CD4-positive, alpha-beta T cell treated with Interferon gamma for 1 hour (primary cell): ENCODE measurements at places on chromosomes 11 and 22.
A peak's percentile ranks its signal among the peaks of the same experiment; 100 is the strongest.

DNA sequence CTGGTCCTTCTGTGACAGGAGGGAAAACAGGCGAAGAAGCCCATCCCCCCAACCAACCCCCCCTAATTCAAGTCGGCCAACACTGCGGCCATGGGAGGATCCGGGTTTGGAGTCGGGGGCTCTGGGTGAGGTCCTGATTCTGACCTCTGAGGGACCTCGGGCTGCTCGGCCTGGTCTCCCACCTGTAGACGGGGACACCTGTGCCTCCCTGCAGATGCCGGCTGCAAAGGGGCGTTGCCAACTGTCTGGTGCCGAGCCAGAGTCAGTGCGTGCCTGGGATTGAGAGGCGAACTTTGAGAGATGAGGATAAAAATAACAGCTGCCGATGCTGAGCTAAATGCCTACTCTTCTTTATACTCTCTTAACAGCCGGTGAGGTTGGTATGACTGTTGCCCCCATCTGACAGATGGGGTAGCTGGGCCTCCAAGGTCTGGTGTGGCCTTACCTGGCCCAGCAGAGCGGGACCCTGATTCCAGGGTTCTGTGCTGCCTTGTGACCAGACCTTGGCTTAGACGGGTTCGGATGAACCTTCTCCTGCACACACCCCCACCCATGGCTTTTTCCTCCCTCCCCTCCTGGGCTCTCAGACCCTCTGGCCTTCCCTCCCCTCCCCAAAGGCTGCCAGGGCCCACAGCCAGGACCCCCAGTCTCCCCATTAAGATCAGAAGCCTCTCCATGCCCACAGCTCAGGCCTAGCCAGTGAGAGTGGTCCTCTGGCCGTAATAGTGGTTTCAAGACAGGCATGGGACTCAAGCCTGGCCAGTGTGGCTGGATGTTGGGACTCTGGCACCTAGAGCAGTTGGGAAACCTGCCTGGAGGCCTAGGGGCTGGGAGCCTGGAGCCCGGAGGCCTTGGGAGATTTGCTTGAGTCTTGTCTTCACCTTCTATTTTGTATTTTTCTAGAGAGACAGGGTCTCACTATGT is 41.7 kb downstream of the KCNJ4 start:
- no peak for DNase-seq

GRCh38 chr11:131373095-131373725 is 2.8 kb downstream of the NTM start:
- no peak for DNase-seq

- DNase-seq = no peak
Observed at GRCh38 chr11:127935081-127935480, 652.3 kb downstream of the ETS1 start.

GRCh38 chr11:11787305-11788062 is 54.3 kb upstream of the USP47 start:
- DNase-seq = peak; percentile 54

GRCh38 chr11:59189986-59190385 is 18.1 kb downstream of the DTX4 start:
- no peak for DNase-seq

GRCh38 chr11:123504401-123504800 is 74.3 kb downstream of the GRAMD1B start:
- DNase-seq = no peak

GRCh38 chr11:114442536-114442935 is 3.3 kb downstream of the REXO2 start:
- no peak for DNase-seq

DNA sequence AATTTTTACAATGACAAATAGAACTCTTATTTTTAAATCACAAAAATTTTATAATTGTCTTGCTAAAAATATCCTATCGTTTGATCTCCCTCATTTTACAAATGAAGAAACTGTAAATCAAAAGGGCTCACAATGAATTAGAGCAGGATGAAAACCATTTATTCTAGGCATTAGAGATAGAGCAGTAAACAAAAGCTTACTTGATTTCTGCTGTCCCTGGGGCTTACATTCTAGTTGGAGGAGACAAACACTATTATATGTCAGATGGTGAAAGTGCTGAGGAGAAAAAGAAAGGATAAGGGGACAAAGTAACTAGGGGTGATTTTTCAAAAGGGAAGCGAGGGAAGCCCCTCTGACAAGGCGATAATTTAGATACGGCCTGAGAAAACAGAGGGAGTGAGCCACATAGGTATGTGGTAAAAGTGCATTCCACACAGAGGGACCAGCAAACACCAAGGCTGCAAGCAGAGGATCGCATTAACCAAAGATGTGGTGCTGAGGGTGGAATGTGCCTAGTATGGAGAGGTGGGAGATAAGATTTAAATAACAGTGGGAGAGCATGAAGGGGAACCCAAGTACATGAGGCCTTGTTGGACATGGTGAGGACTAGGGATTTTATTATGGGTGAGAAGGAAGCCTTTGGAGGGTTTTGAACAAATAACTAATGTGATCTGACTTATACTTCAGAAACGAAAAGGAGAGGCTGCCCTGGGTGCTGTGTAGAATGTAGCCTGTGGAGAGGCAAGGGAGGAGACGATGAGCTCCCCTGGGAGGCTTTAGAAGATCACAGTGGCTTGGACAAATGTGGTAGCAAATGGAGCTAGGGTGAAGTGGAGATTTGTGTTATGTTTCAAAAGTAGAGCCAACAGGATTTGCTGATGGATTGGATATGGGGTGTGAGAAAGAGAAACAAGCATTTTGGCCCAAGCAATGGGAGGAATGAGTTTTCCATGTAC is 62.1 kb downstream of the PDHX start:
- DNase-seq = no peak

DNA sequence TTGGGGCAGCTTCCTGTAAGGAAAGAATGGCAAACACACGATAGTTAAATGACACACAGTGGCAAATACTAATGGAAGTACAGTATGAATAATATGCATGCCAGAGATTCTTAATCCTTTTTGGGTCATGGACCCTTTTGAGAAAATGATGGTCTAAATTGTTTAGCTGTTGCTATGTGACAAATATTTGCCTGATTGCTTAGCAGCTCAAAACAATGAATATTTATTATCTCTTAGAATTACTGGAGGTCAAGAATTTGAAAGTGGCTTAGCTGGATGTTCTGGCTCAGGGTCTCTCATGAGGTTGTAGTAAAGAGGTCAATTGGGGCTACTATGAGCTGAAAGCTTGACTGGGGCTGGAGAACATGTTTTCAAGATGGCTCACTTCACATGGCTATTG is 69.7 kb downstream of the FANCF start:
- no peak for DNase-seq

- DNase-seq = no peak
Observed at GRCh38 chr11:68373815-68374501, 61.6 kb downstream of the LRP5 start.

DNA sequence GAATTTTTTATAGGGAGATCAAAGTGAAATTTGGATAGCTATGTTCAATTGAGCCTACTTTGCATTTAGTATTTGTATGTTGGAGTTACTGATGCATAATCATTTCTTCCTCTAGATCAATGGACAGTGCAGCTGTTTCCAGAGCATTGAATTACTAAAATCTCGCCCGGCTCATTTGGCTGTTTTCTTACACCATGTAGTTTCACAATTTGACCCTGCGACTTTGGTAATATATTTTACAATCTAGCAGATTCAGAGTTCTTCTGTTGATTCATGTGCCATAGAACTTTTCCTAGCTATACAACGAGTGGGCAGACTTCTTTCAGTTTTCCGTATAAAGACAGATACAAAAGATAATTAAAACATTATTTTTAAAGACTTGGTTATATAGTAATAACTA is 70.0 kb upstream of the GRIK4 start:
- DNase-seq = no peak

DNA sequence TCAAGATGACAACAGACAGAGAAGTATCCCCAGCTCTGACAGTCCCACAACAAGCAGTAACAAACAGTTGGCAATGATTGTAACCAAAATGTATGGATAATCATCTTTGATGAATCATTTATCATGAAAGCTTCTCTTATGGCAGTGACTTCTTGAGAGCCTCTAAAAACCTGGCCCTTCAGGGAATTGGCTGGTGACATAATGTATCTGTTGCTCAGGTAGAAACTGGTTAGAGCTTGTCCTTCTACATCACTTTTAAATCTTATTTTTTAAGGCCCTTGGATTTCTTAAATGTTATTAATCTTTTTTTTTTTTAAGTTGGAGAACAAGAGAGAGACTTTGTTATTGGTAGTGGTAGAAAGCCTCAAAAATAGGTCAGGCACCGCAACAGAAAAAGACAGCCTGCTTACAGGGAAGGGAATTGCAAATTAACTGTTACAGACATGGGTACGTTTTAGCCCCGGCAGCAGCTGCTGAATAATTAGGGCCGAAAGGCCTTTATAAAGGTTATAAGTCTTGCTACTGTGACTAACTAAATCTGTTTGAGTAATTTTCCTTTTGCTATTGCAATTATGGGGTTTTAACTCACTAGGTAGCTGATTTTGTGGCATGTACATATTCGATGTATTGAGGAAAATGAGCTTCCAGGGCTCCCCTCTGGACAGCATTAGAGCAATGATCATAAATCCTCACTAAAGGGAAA is 207.7 kb upstream of the LRRC4C start:
- DNase-seq = no peak

GRCh38 chr11:60844045-60844869 is 2.3 kb downstream of the CCDC86 start:
- DNase-seq = no peak

DNA sequence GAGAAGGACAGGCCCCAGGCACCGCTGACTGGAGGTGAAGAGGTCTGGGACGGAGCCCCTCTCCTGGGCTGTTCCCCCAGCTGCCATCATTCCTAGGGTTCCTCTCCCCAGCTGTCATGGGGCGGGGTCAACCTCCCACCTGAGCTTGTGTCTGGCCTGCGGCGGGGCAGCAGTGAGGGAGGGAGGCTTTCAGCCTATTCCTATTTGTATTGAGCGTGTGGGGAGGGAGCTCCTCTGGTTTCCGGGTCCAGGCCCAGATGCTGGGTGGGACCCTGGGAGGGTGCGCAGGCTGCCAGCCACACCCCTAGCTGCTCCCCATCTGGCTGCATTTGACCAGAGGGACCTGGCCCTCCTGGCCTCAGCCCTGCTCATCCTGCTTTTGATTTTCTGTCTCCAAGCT is 13.7 kb downstream of the TSPAN4 start:
- DNase-seq = no peak

DNA sequence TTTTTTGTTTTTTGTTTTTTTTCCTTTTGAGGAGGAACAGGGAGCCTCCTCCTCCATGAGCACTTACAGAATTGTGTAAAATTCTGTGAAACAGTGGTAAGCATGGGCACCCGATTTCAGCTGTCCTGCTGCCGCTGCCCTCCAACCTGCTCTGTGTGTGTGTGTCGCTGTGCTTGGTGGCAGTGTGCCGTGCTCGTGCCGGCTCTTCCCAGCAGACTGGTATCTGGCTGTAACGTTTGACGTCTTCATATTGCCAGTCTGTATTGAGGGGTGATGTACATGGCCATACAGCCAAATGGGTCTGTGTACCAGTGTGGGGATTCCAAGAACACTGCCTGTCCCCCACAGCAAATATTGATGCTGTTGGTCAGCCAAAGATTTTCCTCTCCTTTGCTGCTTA is 97.1 kb downstream of the CWC15 start:
- no peak for DNase-seq

DNA sequence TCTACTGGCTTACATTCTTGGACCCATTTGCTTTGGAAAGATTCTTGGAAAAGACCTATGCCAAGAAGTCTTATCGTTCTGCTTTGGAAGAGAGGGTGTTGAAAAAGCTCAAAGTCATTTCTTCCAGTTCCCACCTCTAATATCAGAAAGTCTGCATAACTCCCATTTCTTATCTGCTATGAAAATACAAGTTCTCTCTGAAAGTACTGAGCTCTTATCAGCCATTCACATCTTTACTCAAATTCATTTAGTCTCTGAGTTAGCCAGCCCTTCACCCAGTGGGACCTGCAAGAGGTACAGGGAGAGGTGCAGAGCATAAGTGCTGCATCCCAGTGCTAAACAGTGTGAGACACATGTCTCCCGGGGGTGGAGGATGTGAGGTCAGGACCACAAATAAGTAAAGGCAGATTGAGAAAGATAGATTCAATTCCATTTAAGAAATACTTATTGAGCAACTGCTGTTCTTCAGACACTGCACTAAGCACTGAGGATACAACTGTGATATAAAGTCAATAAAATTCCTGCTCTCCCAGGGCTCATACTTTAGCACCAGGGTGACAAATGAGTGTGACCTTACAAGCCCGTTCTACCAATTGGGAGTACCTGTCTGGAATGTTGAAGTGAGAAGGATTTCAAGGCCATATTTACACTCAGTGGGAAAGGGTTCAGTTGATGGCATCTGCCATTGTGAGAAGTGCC is 76.7 kb downstream of the PISD start:
- no peak for DNase-seq

- peak; percentile 37 for DNase-seq
Observed at GRCh38 chr11:46345131-46345597, 2.1 kb upstream of the DGKZ start.

DNA sequence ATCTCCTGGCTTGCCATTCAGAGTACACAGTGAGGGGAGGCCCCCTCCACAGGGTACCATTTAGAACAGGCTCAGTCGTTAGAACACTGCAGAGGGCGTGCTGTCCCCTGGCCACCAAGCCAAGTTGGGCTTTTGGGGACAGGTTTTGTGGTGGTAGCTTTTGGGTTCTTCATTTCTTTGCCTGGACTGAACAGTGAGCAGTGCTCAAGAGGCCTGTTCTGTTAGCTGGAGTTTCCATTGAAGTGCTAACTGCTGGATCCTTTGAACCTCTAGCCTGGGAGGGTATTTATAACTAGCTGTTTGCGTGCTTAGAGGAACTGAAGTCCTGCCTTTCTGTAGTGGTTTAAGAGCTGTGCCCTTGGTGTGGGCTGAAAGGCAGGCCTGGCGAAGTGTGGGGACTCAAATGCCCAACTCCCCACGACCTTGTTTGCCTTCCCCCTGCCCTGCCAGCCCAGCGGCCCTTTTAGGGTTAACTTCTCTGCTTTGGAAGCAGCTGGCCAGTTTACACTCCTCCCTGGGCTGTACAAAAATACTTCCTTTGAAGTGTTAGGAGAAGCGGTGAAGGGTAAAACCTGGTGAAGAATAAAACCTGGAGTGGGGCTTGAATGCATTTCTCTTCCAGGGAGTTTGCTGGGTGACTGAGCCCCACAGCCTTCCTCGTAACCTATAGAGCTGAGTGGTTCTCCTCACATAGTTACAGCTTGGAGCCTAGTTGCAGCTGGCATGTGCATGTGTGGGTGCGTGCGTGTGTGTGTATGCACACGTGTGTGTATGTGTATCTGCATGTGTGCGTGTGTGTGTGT is 34.6 kb downstream of the ZNRF3 start:
- DNase-seq = no peak

GRCh38 chr11:13119361-13119760 is 110.2 kb downstream of the RASSF10 start:
- no peak for DNase-seq

- no peak for DNase-seq
Observed at GRCh38 chr11:122096272-122097112, 19.5 kb downstream of the BLID start.
